ENCODE measurements at places on chromosomes 16 and 17. TPM values are rescaled to one million over a fixed set of nuclear protein-coding genes. Genes with fewer than 3 reads are reported as not detected.

GRCh38 chr16:71570144-71570543, 6.7 kb downstream of the TAT start:
- no peaks in the 10 kb centered on the region for H3K36me3 ChIP-seq
- no peak overlapping the region for H3K4me3 ChIP-seq
- H3K27ac ChIP-seq = no peak overlapping the region
- peaks cover 5% of the 10 kb centered on the region for H3K4me1 ChIP-seq
- peaks cover 3% of the 10 kb centered on the region for H3K27me3 ChIP-seq

DNA sequence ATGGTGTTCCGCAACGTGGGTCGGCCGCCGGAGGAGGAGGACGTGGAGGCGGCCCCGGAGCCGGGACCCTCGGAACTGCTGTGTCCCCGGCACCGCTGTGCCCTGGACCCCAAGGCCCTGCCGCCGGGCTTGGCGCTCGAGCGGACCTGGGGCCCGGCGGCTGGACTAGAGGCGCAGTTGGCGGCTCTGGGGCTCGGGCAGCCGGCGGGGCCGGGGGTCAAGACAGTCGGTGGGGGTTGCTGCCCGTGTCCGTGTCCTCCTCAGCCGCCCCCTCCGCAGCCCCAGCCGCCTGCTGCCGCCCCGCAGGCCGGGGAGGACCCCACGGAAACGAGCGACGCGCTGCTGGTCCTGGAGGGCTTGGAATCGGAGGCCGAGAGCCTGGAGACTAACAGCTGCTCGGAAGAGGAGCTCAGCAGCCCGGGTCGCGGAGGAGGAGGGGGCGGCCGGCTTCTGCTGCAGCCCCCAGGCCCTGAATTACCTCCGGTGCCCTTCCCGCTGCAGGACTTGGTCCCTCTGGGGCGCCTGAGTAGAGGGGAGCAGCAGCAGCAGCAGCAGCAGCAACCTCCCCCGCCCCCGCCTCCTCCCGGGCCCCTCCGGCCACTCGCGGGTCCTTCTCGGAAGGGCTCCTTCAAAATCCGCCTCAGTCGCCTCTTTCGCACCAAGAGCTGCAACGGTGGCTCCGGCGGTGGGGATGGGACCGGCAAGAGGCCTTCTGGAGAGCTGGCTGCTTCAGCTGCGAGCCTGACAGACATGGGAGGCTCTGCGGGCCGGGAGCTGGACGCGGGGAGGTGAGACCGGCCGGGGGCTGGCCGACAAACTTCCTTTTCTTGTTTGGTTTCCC, 821 bp downstream of the SOCS7 start:
- peak overlapping the region; percentile 14 for H3K27ac ChIP-seq
- H3K27me3 ChIP-seq = no peaks in the 10 kb centered on the region
- peak; percentile 29 for DNase-seq

- no peaks in the 10 kb centered on the region for H3K36me3 ChIP-seq
- no peak overlapping the region for H3K4me3 ChIP-seq
- DNase-seq = peak; percentile 25
- H3K27ac ChIP-seq = no peak overlapping the region
- no peaks in the 10 kb centered on the region for H3K4me1 ChIP-seq
Measured at GRCh38 chr17:66855204-66855603, 20.3 kb downstream of the CACNG5 start.

DNA sequence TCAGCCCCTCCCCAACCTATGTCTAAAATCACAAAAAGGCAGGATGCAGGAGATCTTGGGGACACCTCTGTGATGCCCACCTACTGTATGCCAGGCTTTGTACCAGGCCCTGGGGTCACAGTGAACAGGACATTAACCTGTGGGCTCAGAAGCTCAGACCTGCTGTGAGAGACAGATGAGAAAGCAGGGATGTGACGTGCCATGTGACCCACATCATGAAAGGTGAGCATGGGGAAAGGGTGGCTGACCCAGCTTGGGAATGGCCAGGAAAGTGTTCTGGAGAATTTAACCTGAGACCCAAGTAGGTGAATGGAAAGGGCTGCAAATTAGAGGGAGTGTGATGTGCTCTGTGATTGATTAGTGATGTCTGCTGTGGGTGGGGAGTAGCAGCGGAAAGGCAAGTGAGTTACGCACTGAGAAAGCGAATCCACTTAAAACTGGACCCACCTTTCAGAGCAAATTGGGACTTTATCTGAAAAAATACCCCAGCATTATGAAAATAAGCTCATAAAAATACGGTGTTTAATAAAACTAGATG, 132.2 kb downstream of the IRF8 start:
- no peak overlapping the region for H3K4me3 ChIP-seq
- no peaks in the 10 kb centered on the region for H3K27me3 ChIP-seq
- no peak overlapping the region for H3K27ac ChIP-seq
- H3K4me1 ChIP-seq = no peaks in the 10 kb centered on the region
- no peaks in the 10 kb centered on the region for H3K36me3 ChIP-seq

GRCh38 chr16:57623251-57624043, 5.0 kb upstream of the ADGRG1 start:
- H3K4me3 ChIP-seq = no peak overlapping the region
- H3K27me3 ChIP-seq = no peaks in the 10 kb centered on the region
- no peaks in the 10 kb centered on the region for H3K4me1 ChIP-seq
- DNase-seq = no peak

DNA sequence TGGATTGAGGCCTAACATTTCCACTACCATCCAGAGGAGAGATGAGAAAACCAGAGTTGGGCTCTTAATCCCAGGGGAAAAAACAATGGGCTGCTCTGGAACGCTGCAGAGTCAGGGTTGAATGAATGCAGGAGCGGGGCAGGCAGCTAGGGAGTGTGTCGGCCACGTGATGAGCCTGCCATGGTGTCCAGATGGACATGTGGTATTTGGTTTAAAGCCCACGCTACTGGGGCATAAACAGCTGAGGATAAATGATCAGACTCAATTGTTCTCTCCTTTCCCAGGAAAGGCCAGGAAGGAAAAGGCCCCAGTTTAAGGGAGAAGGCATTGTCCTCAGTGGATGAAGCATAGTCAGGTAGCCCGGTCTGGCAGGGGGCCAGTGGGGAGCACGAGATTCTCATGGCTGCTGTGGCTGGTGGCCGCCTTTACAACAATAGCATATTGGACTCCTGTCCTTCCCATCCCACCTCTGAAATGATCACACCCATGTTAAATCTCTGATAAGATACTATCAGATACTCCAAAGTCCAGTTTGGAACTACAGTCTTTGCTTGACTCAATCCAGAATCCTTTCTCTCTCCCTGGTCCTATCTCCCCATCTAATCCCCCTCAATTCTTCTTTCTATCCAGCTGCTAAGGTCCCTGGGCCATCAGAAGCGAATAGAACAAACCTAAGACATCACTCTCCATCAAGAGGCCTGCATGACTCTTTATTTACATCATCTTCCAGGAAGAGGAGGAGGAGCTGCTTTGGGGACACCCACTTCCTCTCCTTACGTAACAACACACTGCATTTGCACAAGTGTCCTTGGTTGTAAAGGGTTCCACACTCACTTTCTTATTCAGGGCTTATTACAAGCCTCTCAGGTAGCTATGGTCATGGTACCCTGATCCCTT, 20.4 kb downstream of the CA4 start:
- H3K4me1 ChIP-seq = peaks cover 26% of the 10 kb centered on the region
- no peaks in the 10 kb centered on the region for H3K36me3 ChIP-seq

GRCh38 chr16:14364386-14365199, 265.5 kb downstream of the PARN start:
- H3K4me3 ChIP-seq = no peak overlapping the region
- no peaks in the 10 kb centered on the region for H3K27me3 ChIP-seq
- no peak overlapping the region for H3K27ac ChIP-seq

DNA sequence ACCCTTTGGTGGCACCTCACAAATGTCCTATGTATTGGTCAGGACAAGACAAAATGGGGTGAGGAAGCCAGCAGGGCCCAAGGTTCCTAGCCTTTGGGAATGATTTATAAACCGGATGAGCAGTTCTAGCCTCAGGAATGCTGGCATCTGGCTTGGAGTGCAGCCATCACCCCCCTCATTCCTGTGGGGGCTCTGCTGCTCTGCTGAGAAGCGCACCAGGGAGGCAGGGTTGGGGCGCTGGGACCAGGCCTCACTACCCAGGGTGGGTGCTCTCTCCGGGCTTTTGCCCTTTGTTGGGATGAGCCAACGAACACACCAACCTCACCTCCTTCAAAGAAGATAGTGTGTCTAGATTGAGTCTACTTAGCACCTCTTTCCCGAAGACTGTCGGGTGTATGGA, 39.2 kb downstream of the TMEM11 start:
- no peaks in the 10 kb centered on the region for H3K4me1 ChIP-seq
- DNase-seq = no peak
- peaks cover 15% of the 10 kb centered on the region for H3K36me3 ChIP-seq
- H3K27me3 ChIP-seq = no peaks in the 10 kb centered on the region
- H3K4me3 ChIP-seq = no peak overlapping the region

CRYBA1 gene
- not detected for total RNA-seq

All from CD4-positive, CD25-positive, alpha-beta regulatory T cell (primary cell).